Activated T-helper 1 cell treated with Interleukin-2 at 50 U/mL for 16 hours (primary cell): ENCODE measurements at places on chromosomes 5 and 9.

- DNase-seq, result no peak
Observed at GRCh38 chr5:174483411-174483810, 241.0 kb upstream of the MSX2 start.

GRCh38 chr5:138712791-138713190 lies 40.4 kb upstream of the CTNNA1 start:
- no peak for DNase-seq

DNA sequence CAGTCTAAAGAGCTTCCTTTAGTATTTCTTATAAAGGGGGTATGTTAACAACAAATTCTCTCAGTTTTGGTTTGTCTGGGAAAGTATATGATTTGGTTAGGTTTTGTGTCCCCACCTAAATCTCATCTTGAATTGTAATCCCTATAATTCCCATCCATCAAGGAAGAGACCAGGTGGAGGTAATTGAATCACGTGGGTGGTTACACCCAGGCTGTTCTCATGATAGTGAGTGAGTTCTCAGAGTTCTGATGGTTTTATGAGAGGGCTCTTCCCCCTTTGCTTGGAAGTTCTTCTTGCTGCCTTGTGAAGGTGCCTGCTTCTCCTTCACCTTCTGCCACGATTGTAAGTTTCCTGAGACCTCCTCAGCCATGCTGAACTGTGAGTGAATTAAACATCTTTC lies 109.1 kb downstream of the MACIR start:
- DNase-seq, result no peak

DNA sequence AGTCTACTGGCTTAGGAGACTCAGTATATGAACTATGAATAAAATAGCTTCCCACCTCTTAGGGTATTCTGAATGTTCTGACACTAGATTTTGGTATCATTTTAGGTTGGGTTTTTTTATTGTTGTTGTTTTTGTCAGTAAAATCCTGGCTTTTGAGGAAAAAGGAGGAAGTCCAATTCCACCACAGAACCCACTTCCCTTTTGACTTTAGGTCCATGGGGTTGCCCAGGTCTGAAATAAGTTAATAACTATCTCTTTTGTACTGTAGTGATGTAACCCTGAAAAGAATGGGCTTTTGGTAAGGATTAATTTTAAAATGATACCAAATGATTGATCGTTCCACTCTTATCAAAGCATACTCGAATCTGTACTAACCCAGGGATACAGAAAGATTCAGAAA lies 29.1 kb upstream of the IL12B start:
- no peak for DNase-seq

- DNase-seq, result no peak
Observed at GRCh38 chr5:42422656-42423280, 471 bp upstream of the GHR start.

GRCh38 chr9:114731701-114732100 lies 49.7 kb upstream of the TEX48 start:
- DNase-seq, result no peak

GRCh38 chr9:77896269-77896937 lies 135.2 kb downstream of the GNAQ start:
- DNase-seq, result no peak

- no peak for DNase-seq
Observed at GRCh38 chr5:56269216-56269927, 36.2 kb upstream of the ANKRD55 start.

GRCh38 chr9:4939118-4939561 lies 45.9 kb upstream of the JAK2 start:
- no peak for DNase-seq

DNA sequence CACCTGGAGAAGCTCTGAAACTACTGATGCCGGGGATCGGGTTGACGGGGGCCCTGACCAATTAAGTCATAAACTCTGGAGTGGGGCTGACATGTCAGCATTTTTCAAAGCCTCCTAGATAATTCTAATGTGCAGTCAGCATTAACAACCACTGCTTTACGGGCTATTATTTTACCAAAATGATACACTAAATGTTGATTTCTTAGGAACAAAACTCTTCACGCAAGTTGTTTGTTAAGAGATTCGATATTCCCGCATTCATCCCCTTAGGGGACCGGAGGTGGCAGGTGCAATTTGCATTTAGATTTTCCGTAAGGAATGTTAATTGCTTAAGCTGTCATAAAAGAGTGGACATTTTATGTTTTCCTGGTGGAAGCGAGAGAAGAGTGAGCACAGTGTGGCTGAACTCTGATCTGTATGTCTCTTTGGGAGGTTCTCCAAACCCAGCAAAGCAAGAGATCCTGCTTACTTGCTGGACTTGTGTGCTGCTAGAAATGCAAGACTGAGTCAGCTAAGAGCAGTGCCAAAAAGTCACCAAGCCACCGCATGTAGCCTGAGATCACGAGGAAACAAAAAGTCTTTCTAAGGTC lies 77.6 kb downstream of the UGCG start:
- no peak for DNase-seq

DNA sequence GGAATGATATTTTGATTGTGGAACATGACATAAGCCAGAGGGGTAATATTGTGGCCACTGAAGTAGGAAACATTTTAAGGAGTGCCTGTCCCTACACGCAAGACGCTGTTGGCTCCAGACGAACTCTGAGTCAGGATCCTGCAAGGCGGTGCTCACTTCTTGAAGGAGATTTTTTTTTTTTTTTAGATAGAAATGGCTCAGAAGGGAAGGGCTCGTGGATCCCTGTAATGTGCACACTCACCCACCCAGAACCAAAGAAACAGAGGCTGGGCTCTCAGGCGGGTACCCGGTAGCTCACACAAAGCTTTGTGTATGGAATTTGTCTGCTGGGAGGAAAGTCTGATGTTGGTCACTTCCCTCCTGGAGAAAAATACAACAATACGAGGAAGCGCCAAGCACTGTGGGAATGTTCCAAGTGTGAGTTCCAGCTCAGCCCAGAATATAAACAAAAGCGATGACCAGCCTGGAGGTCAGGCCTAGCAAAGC lies 25.7 kb downstream of the RAPGEF1 start:
- no peak for DNase-seq

- no peak for DNase-seq
Observed at GRCh38 chr5:42798284-42799240, 13.1 kb downstream of the SELENOP start.

- DNase-seq, result no peak
Observed at GRCh38 chr9:90974643-90975245, 173.1 kb downstream of the SYK start.

DNA sequence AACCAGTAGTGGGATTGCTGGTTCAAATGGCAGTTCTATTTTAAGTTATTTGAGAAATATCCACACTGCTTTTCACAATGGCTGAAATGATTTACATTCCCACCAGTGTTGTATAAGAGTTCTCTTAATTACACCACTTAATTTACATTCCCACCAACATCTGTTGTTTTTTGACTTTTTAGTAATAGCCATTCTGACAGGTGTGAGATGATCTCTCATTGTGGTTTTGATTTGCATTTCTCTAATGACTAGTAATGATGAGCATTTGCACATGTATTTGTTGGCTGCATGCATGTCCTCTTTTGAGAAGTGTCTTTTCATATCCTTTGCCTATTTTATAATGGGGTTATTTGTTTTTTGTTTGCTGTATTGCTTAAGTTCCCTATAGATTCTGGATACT lies 688.3 kb downstream of the PRR16 start:
- no peak for DNase-seq

DNA sequence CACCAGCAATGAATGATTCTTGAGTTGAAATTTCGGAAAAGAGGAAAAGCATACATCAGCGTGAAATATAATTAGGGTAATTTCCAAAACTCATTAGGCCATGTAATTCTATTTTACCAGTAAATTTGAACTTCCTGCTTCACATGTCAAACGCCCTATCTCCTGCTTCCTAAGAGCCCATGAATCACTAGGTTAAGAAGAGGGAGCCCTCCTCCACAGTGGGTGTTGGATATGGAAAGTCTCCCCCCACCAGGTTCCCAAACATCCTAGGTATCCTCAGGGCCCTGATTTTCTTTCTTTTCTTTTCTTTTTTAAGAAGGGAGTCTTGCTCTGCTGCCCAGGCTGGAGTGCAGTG lies 115.2 kb downstream of the SUSD1 start:
- no peak for DNase-seq

DNA sequence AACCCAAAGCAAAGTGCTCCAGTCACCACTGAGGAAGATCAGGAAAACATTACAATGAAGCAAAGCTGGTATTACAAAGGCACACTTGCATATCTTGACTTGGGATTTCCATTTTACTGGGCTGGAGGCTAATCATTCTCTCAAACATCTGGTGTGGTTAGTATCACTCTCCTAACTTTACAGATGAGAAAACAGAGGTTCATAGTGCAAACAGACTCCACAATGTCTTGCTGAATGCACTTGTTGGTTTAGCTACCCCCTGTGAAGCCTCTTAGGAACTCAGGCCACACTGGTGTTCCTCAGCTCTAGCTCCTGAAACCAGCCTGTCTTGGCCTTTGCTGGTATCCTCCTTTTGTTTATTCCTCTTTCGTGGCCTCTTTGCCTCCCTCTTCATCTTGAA lies 29.5 kb upstream of the SMAD5 start:
- DNase-seq, result no peak

DNA sequence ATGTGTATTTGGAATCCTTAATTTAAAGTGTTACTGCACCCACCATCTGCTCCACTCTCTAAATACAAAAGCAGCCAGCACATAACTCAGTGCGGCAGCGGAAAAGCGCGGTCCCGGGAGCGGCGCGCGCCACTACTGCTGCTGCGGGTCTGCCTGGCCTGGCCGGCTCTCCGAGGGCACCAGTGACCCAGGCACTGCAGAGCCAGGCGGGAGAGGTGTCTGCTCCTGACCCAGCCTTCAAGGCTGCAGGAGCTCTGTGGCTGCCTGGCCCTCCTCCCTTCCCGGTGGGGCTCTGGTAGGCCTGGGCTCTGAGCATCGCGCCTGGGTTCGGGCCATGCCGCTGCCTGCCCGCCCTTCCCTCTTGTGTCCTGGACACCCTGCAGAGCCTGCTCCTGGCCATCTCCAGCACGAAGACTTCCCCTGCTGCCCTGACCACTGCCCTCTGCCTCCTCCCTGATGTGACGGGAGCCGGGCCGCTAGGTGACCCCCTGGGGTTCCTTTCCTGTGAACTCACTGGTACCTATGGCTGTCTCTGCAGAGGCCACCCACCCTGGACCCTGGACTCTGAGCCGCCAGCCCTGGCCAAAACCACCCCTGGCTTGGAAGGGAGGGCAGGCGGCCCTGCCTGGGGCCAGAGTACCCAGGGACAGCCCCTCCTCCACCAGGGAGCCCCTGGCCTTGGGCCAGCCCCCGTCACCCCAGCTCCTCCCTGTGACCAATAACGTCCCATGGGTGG lies 32.8 kb upstream of the UBAC1 start:
- DNase-seq, result no peak

- DNase-seq, result no peak
Observed at GRCh38 chr9:89442981-89443814, 54.7 kb downstream of the SEMA4D start.

DNA sequence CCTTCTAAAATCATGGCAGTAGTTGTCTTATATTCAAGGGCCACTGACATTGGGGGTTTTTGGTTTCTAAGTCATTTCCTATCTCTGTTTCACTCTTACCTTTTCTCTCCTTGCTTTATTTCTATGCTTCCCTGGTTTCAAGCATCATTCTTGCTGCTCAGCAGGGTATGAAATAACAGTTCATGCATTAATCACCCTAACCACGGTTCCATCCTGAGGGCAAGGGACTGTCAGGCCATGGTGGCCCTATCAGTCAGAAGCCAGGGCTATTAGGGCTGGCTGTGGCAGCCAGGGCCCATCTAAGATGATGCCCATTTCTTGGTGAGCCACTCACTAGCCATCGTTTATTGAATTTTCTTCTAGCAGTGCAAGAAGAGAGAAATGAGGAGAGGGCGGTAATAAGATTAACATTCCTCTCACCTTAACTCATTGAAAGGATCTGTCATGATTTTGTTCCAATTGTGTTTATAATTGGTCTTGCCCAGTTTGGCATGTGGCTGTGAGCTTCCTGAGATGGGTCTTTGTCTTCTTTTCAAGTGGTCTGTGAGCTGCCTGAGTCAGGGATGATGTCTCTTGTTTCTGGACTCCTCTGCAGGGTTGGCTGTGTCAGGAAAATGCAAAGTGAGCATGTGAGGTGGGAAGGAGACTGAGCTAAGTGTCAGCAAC lies 45.2 kb downstream of the CYSTM1 start:
- DNase-seq, result no peak

DNA sequence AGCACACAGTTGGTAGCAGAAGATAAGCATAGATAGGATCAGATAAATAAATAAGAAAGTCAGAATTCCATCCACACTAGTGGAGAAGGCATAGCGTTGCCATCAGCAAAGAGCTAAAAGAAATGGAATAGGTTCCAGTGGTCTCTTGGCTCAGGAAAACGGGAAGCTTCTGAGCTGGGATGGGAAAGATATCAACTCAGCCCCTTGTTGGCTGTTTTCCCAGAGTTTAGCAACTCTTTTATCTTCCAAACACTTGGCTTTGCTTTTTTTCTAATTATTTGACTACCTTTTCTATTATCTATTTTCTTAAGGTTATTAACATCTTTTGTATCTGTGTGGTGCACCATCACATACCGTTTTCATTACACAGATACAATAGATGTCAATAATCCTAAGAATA lies 445.7 kb upstream of the TRPC7 start:
- no peak for DNase-seq

DNA sequence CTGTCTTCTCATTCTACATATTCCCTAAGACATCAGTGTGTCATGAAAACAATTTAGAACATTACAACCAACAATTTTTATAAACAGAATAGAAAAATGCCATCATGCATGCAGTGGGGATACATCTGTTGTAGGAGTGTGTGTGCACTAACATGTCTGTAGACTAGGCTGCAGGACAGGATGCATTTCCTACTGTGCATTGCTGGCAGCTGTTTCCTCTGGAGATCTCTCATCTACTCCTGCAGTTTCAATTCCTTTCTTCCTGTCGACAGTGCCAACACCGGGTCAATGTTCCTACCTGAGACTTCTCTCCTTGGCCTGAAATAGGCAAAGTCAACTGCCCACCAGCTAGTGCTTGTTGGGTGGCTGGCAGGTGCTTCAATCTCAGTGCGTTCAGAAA lies 69.8 kb downstream of the ANKH start:
- no peak for DNase-seq

DNA sequence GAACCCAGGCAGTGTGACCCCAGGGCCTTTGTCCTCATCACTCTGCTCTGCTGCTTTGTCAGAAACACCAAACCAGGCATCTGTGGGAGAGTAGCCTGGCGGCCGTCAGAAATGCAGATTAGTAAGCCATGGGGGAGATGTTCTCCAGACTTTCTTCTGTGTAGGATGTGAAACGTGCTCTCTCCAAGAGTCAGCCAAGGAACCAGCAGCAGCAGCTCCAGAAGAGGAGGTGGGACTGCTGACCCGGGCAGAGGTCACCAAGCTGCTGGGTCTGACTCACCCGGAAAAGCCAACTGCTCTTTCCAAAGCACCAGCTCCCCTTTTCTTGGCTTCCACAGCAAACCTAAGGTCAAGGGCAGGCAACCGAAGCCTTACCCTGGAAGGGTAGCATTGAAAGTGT lies 14.4 kb upstream of the ABLIM3 start:
- no peak for DNase-seq

DNA sequence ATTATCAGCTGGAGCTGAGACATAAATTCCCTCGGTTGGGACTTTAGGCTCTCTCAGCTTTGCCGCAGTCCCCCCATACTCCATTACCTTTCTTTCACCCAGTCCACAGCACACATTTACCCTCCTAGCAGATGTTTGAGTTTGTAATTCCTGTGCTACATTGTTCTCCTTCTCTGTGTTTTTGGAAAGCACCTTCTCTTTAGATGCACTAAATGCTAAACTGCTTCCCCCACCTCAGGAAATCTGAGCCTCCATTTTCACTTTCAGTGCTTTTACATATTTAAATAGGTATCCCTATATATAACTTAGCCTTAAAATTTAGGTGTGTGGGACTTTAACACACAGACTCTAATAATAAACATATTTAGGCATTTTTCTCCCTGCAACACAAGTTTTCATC lies 356.9 kb downstream of the NFIB start:
- DNase-seq, result no peak
